ENCODE measurements at places on chromosomes 12 and 14. TPM values are rescaled to one million over a fixed set of nuclear protein-coding genes. Genes with fewer than 3 reads are reported as not detected.

Gene CCDC197
- total RNA-seq: not detected

Gene OTUB2
- total RNA-seq: 1.9 TPM

Gene SYNDIG1L
- not detected for total RNA-seq

Gene KCNA1
- not detected for total RNA-seq

Gene NKX2-1
- total RNA-seq: not detected

Gene SCFD1
- total RNA-seq: 78.7 TPM

Gene PGF
- 1.8 TPM for total RNA-seq

Gene GALNT9
- total RNA-seq: 1.5 TPM

Gene TAS2R42
- not detected for total RNA-seq

Gene OR6C2
- total RNA-seq: not detected

Gene CAPRIN2
- 24.7 TPM for total RNA-seq

DNA sequence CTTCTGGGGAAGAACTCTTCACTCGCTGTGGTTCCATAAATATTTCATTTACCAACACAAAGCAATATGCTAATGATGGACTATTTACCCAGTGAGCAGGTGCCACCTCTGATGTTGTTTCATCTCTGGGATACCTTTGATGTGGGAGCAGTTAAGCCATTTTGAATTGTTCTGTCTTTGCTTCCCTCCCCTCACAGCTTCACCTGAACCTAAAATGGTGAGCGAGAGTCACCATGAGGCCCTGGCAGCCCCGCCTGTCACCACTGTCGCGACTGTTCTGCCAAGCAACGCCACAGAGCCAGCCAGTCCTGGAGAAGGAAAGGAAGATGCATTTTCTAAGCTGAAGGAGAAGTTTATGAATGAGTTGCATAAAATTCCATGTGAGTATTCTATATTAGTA lies 352.7 kb downstream of the SYT1 start:
- DNase-seq: no peak

- peak; percentile 88 for DNase-seq
These were observed at the start of gene TEAD4 for GRCh38 chr12:2959192-2959504. Gene TEAD4, plus strand, starts transcription at chr12:2959397.

GRCh38 chr14:87491816-87492215 lies 501.2 kb downstream of the GALC start:
- DNase-seq: no peak

DNA sequence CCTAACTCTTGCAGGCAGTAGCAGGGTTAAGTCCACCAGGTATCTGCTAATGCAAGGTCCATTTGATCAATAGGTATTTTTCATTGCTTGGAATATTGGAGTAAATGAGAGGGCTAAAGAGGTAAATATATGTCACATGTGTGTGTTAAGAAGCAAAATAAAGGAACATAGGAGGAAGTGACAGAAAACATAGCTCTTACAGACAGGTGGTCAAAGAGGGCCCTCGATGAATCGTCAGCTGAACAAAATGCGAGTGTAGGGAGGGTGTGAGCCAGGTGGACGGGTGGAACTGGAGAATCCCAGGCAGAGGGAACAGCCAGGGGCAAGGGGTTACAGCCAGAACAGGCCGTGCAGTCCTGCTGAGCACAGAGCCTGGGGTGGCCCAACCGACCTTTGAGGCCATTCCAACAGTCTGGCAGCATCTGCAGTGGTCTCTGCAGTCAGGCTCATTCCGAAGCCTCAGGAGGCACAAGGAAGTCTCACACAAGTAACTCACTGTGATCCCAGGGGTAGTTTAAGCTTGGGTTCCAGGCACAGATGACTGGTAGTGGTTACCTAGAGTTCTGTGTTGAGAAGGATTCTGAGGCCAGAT lies 43.2 kb downstream of the CCDC88C start:
- DNase-seq: no peak

- DNase-seq: no peak
These were observed 2.9 kb downstream of the CLMN start for GRCh38 chr14:95316821-95317220.

GRCh38 chr12:49253033-49253623 lies 11.8 kb upstream of the TUBA1C start:
- no peak for DNase-seq

- peak; percentile 95 for DNase-seq
These were observed 10.4 kb downstream of the BEST3 start for GRCh38 chr12:69688471-69689427.

GRCh38 chr14:67881225-67881624 lies 61.6 kb downstream of the RAD51B start:
- no peak for DNase-seq

DNA sequence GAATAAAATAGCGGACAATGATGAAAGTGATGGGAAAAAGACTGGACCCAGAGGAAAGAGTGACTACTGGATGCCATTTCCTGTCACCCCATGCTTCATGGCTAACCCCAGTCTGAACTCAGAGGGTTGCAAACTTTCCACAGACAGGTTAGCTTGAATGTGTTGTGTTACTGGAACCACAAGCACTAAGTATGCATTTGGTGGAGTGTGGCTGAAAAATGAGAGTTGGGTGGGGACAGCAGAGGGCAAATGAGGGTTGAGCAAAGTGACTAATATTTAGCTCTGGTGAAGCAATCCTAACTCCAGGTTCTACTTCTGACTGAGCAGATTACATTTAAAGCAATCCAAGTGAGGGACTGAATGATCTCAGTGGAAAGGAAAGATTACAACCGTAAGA lies 1.6 kb downstream of the SLC16A7 start:
- DNase-seq: peak; percentile 97

- no peak for DNase-seq
These were observed 5.8 kb downstream of the PHB2 start for GRCh38 chr12:6964605-6965025.

DNA sequence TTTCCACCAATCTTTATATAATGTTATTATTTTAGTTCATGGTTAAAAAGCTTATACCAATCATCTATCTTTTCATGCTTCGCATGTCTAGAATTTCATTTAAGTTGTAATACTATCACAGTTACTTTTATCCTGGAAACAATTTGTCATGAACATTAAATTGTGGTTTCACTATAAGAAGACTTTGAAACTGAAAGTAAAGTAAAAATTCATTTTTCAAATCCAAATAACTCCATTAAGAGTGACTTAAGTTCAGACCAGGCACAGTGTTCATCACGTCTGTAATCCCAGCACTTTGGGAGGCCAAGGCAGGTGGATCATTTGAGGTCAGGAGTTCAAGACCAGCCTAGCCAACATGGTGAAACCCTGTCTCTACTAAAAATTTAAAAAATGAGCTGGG lies 12.4 kb downstream of the ESR2 start:
- DNase-seq: no peak

GRCh38 chr12:92143686-92144630 lies 1.7 kb downstream of the BTG1 start:
- peak; percentile 95 for DNase-seq

DNA sequence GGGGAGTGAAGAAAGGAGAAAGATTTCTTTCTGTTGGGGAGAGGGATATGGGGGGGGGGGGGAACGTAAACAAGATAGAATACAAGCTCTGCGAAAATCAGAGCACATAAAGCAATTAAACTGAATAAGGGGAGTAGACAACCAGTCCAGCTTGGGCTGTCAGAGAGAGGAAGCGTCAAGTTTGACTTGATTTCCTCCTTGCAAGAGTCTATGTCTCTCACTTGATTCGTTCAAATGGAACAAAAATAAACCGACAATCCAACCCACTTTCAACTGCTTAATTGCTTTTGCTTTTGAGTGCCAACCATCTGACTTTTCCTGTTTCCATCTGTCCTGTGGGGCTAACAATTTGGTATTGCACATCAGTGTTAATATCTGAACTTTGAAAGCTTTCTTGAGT lies 942 bp downstream of the SYT1 start:
- DNase-seq: no peak

GRCh38 chr14:104265918-104266630 lies 127.7 kb downstream of the KIF26A start:
- no peak for DNase-seq

GRCh38 chr14:102450206-102451063 lies 59.1 kb downstream of the ANKRD9 start:
- no peak for DNase-seq

GRCh38 chr14:51182131-51182565 lies 57.9 kb upstream of the TMX1 start:
- peak; percentile 84 for DNase-seq

DNA sequence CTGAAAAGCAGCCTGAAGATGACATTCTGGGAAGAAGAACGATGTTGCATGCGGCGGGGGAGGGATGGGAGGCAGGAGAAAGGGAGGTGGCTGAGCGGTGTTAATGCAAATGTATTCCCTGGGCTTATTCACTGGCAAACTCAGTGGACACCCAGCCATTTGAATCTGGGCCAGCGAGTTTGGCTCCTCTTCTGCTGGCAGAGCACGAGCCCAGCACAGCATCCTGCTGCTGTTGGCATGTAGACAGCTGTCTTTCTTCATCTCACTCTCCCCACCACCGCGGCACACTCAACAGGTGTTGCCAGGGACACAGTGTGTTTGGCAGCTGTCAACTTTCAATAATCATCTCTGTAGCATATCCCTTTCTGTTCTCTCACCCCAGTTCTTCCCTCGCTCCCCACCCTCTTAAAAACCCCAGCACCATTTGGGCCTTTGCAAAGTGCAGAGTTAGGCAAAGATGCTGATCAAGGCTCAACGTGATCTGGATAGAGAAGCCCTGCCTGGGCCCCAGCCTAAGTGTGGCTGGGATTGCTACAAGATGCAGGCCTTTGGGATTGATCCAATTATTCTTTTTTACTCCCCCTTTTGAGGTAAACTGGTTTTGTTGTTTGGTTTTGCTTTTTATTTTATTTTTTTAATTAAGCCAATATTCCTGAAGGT lies 131.9 kb downstream of the EXOC5 start:
- DNase-seq: no peak

DNA sequence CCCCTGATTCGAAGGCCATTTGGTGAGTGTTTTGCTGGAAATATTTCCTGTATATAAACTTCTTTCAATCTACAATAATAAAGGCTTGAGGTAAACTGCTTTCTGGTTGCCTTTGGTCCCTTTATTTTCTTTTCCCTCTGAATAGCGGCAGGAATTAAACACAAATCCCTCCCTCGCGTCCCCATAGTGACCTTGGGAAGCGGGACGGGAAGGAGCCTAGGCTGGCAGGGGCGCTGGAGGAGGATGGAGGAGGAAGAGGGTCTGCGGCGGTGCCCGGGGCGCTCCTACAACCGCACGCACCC lies 2.0 kb downstream of the DIO3 start:
- DNase-seq: no peak

DNA sequence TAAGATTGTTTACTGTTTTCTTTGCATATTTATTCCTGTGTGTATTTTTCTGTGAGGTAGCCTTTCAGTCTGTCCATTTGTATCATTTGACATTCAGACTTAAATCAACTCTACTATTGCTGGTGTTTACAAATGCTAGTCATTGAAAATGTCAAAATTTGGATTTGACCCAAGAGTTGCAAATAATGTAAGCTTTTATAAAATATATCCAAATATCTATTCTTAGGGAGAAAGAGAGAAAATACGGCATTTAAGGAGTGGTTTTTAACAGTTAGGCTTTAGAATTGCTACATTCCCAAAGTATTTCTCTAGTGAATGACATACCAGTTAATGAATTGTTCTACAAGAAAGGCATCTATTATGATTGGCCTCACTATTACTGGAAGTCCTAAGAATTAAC lies 37.9 kb downstream of the FRS2 start:
- no peak for DNase-seq

DNA sequence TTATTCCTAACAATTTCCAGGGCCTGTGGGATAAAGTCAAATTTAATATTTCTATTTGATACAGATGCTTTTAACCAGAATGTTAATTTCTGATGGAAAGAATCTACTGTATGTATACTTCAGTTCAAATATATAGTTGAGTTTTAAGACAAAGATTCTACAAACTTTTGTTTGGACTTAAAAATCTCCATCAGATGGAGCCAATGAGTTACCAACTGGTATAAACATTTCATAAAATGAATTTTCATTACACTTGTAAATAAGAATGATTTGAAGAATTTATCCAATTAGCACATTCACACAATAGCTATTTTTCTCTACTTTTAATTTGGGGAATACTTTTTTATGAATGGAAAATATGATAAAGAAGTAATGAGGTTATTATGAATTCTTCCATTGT lies 425.2 kb upstream of the MIS18BP1 start:
- DNase-seq: no peak

- peak; percentile 61 for DNase-seq
These were observed 1.6 kb downstream of the AEBP2 start for GRCh38 chr12:19440916-19441315.

- no peak for DNase-seq
These were observed 2.0 kb downstream of the EMC9 start for GRCh38 chr14:24139272-24139934.

GRCh38 chr14:21087294-21088091 lies 11.0 kb downstream of the ZNF219 start:
- peak; percentile 98 for DNase-seq

GRCh38 chr14:54450535-54450934 lies 9.4 kb upstream of the CNIH1 start:
- DNase-seq: peak; percentile 90

GRCh38 chr12:112645586-112645985 lies 146.0 kb upstream of the RPH3A start:
- DNase-seq: no peak

- no peak for DNase-seq
These were observed 1.0 kb downstream of the RTL1 start for GRCh38 chr14:100902295-100903133.

DNA sequence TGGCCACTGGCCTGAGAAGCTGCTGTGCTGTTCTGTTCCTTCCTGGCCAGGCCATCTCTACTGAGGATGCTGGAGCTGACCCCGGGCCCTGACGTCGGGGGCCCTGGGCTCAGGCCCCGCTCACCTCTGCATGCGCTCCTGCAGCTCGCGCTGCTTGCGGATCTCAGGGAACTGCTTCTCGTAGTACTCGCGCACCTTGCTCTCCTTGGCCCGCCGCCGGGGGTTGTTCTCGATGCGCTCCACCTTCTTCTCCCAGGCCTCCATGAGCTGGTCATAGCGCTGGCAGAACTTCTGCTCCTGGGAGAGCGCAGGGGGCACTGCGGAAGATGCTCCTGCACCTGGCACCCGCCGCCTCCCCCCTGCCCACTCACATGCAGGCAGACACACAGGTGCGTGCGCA lies 135.6 kb downstream of the RFLNA start:
- no peak for DNase-seq

- no peak for DNase-seq
These were observed 34.9 kb downstream of the BBS10 start for GRCh38 chr12:76313299-76313698.

DNA sequence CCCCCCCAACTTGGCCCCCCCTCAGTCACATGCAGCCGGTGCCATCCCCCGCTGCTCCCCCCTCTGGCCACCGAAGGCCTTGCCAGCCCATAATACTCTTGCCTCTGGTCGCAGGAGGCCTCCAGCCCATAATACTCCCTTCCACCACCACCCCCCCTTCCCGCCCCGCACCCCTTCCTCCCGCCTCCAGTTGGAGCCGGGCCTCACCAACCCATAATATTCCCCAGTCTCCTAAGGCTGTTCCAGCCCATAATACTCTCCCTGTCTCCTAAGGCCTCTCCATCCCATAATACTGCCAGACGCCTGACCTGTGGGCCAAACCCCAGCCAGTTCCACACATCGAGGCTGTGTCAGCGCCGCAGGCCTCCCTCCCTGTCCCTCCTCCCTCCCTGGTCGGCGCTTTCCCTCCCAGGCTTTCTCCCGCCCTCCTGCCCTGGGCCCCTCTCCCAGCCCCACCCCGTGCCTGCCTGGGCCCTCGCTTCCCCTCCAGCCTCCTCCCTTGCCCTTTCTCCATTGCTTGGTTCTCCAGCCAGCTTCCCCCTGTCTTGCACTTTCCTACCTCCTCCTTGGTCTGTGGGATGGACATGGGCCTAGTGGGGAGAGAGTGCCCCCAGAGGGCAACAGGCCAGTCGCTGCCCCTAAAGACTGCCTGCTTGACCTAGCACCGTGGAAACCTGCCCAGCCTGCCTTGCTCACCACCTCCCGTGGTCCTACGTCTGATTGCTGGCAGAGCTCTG lies 6.8 kb upstream of the CHD4 start:
- DNase-seq: peak; percentile 97

Data from GM23248 (cell line).